ENCODE measurements at places on chromosomes 13 and 19.

GRCh38 chr19:48064509-48064908 lies 20.6 kb upstream of the CABP5 start:
- DNase-seq: peak; percentile 11

DNA sequence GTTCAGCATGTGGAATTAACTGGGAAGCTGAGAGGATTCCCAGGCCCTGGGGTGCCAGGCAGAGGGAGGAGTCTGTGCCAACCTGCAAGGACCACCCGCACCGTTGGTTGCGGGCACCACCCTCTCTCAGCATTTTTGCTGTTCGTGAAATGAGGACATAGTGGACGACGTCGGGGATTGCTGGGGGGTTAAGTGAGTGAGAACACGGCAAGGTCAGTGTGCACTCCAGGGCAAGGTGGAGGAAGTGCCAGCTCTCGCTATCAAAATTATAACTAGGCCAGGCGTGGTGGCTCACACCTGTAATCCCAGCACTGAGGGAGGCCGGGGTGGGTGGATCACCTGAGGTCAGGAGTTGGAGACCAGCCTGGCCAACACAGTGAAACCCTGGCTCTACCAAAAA lies 2.2 kb downstream of the FXYD3 start:
- DNase-seq: no peak

DNA sequence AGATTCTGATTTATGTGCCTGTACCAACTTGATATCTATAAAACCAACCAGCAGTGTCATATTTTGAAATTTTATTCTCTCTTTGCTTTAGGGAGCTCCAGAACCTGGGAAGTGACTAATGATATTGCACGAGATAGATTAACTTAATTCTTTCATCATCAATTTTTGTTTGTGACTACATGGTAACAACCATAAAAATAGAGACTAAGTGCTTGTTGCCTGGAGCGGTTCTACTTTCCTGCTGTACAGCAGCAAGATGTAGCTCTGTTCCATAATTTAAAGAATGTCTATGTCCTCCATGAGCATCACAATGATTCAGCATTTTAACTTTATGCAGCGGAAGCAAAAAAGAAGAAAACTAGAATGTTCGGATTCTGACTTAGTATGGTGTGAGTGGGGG lies 275.6 kb downstream of the KLF5 start:
- DNase-seq: peak; percentile 7

DNA sequence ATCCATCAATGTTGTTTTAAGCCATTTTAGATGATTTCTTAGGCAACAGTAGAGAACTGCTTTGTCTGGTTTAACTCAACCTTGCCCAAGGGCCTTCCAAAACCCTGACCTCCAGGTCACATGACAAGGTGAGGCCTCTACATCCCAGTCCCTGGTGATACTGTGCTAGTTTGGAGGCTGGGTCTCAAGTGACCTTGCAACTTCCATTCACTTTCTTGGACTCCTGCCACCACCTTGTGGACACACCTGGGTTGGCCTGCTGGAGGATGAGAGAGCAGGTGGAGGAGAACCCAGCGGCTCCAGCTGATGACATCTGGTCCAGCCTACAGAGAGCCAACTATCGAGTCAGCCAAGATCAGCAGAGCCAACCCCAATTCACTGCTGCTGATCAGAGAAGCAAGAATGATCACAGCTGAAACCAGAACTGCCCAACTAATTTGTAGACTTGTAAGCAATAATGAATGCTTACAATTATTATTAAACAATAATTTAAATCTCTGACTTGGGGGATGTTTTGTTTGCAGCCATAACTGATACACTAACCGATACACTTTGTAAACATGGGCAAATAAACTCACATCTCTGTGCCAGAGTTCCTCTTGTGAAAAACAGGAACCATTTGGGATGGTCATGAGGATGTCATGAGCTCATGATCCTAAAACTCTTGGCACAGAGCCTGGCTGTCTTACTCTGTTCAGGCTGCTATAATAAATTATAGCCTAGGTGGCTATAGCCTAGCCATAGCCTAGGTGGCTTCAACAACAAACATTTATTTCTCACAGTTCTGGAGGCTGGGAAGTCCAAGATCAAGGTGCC lies 11.5 kb downstream of the FAM187B start:
- DNase-seq: no peak

DNA sequence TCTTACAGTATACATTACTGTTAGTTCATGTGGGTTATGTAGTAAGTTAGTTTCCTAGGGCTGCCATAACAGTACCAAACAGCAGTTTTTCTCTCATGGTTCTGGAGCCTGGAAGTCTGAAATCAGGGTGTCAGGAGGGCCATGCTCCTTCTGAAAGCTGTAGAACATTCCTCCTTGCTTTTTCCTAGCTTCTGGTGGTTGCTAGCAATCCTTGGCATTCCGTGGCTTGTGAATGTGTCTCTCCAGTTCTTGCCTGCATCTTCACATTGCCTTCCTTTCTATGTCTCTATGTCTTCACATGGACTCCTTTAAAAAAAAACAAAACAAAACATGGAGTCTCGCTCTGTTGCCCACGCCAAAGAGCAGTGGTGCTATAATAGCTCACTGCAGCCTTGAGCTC lies 95.4 kb downstream of the WDFY2 start:
- peak; percentile 27 for DNase-seq

GRCh38 chr19:30587869-30588268 lies 215.7 kb downstream of the ZNF536 start:
- DNase-seq: no peak

DNA sequence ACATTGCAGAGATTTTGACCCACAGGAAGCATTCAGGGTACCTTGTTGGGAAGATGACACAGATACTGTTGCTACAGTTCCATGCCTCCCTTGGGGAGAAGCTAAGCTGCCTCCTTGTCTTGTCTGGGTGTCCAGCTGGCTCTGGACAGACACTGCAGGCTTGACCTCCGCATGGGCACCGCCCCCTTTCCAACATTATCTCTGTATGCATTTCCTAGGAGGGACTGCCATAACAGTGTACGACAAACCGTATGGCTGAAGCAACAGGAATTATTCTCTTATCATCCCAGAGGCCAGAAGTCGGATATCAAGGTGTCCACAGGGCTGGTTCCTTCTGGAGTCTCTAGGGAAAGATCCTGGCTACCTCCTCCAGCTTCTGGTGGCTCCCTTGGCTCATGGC lies 67.0 kb upstream of the USE1 start:
- no peak for DNase-seq

GRCh38 chr19:5954293-5954692 lies 23.6 kb downstream of the RANBP3 start:
- peak; percentile 38 for DNase-seq

DNA sequence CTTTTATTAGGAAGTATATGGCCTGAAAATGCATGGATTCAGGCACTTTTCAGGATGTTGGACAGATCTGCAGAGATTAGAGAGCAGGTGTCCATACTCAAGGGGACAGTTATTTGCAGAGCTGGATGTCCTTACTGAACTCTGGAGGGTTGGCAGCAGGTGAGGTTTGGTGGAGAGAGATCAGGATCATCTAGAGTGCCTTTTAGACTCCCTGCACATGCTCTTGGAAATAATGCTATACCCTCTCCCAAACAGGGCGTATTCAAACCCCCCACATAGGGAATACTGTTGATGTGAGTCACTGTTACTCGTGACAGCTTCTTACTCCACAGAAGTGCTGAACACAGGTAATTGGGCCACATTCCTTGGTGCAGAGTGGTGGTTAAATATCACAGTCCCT lies 725.7 kb upstream of the SGCG start:
- no peak for DNase-seq

DNA sequence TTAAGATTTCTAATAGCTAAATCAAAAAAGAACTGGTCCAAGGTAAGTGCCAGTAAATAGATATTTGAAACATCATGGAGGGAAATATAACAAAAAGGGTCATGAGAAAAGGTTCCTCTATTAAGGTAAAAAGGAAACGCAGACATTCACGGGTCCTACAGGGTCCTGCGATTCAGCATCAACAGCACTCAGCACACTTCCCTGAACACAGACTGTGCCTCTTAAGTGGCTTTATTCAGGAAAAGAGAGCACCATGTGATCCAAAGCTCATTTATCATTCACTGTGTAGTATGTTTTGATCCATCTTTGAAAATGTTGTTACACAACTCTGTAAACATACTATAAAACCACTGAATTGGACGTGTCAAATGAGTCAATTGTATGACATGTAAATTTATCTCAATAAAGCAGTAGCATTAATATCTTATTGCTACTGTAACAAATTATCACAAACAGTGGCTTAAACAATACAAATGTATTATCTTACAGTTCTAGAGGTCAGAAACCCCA lies 33.7 kb downstream of the CRYL1 start:
- no peak for DNase-seq

GRCh38 chr19:49113762-49114629 lies at the start of gene LIN7B:
LIN7B (plus strand) TSS chr19:49114370; CDS start chr19:49114405, 35 bp downstream.
- DNase-seq: peak; percentile 69

DNA sequence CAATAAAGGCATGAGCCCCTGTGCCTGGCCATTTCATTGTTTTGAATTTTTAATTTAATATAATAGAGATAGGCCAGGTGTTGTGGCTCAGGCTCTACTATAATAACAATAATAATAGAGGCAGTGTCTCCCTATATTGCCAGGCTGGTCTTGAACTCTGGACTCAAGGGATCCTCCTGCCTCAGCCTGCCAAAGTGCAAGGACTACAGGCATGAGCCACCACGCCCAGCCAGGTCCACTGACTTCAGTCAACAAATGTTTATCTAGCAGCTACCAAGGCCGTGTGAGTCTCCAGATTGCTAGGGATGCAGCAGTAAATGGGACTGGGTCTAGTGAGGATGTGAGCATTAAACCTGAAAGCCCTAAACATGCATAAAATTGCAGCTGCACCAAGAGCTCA lies 13.8 kb upstream of the ILF3 start:
- no peak for DNase-seq

DNA sequence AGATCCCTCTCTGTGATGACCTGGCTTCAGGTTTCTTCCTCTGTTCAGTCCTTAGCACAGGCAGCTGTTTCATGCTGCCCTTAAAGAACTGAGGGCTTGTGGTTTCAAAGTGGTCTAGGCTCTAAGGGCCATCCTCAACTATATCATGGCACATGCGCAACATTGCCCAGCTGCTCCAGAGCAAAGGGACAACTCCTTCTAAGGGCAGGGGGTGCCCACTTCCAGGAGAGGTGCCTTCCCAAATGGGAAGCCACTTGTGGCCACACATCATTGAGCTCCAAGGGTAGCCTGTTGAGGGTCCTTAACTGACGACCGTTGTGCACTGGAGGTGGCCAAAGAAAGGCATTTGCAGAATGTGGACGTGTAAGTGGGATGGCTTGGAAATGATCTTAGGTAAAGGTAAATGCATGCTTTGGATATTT lies 7.3 kb downstream of the GPR183 start:
- no peak for DNase-seq

GRCh38 chr19:45076029-45076850 lies at the start of gene ZNF296:
ZNF296 (minus strand) TSS chr19:45076478; CDS start chr19:45076373, 105 bp downstream.
- DNase-seq: peak; percentile 42

DNA sequence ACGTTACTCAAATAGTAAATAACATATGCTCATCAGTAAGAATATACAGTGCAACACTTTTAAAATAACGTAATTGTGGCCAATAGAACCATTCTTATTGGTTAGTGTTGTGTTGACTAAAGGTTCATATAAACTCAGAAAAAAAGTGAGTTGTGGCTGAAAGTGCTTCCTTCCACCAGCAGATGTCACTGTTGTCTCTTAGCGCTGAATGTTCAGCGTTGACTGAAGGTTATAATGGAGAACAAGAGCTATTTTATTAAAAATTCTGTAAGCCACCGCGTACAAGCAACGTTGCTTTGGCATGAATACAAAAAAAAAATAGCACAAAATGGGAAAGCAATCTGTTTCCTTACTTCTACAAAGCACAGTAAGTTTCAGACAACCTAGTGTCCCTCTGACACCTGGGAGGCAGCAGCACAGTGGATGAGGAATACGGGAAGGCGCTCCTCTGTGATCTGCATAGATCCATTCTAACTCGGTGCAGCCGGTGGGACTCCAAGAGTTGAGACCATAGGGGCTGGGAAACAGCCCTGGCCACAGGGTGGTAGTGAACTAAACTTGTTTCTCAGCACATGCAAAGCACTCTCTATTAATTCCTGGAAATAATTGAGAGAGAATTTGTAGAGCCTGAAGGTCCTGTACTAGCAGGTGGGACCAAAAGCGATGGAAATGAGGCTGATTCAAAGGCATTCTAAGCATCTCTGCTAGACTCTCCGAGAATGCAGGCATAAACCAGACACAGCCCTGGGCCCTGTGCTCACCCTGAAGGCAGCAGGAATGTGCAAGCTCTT lies 23.9 kb upstream of the OXGR1 start:
- peak; percentile 69 for DNase-seq

DNA sequence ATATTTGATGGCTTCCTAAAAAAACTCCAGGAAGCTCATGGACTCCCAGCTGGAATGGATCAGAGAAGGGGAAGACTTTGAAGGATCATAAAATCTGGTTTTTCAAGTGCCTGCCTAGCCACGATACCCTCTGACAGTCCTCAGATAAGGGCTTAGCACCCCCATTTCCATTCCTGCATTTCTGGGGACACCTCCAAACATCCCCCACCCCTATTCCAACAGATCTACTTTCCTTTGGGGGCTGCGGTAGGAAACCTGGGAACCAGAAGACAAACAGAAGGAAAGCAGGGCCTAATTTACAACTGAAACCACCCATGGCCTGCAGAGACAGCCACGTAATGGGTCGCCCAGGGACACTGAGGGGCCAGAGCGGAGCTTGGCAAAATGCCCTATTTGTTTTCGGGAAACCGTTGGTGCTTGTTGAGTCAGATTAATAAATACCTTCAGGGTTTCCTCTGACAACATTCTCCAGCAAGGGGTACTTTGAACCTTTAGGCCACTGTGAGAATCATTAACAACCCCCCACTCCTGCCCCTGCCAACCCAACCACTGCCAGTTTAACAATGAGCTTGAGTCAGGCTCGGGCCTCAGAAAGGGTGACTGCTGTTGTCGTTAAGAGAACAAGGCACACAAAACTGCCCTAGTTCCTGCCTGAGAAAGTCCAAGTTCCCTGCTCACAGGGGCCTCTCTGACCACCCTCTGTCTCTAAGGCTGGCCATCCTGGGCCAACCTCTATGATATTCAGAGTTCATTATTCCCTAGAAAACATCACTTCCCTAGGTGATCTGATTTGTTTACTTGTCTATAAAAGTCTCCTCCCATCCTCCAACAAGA lies 23.5 kb downstream of the RHPN2 start:
- peak; percentile 2 for DNase-seq

DNA sequence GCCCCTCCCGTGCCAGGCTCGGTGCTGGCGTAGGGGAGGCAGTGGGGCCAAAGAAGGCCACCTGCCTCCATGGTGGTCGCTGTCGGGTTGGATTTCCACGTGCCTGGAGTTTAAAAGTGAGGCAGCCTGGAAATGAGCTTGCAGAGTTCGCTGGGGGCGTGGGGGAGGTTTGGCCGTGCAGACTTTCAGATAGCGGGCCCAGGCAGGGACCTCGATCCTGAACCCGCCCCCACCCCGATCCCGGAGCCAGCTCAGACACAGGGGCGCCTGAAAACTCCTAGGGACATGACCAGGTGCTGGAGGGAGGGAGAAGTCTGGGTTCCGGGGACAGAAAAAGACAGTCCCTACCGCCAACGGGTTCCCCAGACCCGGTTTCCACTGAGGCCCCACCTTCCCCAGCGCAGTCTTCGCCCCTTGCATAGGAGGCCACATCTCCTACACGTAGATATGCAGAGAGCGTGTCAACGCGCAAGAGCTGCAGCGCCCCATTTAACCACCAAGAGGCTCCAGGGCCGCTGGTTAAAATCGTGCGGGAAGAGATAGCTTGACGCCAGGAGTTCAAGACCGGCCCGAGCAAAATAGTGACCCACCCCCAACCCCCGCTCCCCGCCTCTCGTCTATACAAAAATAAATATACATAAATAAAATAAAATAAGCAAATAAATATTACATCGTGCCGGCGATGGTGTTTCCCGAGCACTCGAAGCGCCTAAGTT lies 8.5 kb downstream of the CCDC8 start:
- no peak for DNase-seq

Measured in fibroblast of skin of back (primary cell).